CD14-positive monocyte (primary cell): ENCODE measurements at places on chromosomes 2 and 18.

DNA sequence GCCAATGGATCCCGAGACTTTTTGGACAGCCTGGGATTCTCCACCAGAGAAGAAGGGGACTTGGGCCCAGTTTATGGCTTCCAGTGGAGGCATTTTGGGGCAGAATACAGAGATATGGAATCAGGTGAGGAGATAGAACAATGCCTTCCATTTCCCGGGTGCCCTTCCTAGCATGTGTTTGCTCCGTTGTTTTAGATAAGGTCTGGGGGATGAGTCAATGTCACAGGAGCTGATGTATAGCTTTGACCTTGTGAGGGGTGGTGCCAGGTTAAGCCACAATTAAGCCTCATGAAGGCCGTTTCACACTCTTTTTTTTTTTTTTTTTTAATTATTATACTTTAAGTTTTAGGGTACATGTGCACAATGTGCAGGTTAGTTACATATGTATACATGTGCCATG lies 4.7 kb downstream of the TYMS start:
- DNase-seq: no peak

GRCh38 chr2:85470850-85471800 lies 52.6 kb downstream of the SH2D6 start:
- DNase-seq: no peak

GRCh38 chr18:56489893-56490292 lies 148.5 kb downstream of the TXNL1 start:
- peak; percentile 13 for DNase-seq

- DNase-seq: no peak
Measured at GRCh38 chr2:17540093-17540812, at the start of gene VSNL1. Gene VSNL1 (plus strand): TSS chr2:17540696. CDS start chr2:17592075, 51,379 bp downstream.

- DNase-seq: no peak
Measured at GRCh38 chr2:127576433-127577207, 41.1 kb downstream of the MYO7B start.

- DNase-seq: no peak
Measured at GRCh38 chr2:174764280-174765255, at the start of gene CHRNA1. Gene CHRNA1 (minus strand): TSS chr2:174764472. CDS start chr2:174764394, 78 bp downstream.

DNA sequence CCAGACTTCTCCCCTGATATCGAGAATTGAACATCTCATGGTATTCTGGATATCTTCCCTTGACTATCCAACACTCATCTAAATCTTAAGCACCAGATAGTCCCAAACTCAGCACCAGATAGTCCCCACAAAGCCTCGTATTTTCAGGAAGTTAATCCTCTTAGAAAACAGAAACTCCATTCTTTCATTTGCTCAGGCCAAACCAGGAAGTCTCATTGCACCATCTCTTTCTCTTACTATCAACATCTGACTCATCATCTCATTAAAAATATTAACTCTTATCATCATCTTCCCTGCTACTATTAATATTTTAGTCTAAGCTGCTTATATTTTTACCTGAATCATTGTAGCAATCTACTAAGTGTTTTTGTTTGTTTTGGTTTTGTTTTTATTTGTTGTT lies 286.4 kb downstream of the GALNT13 start:
- DNase-seq: peak; percentile 11
